GM12892 (cell line): ENCODE measurements at places on chromosomes 13 and 19.
A peak's percentile ranks its signal among the peaks of the same experiment; 100 is the strongest.

- DNase-seq, result no peak
Measured at GRCh38 chr19:3765121-3765520, 2.6 kb downstream of the MRPL54 start.

- DNase-seq, result no peak
Measured at GRCh38 chr19:12773571-12773970, 1.8 kb downstream of the HOOK2 start.

GRCh38 chr13:114049026-114049425 lies 75.2 kb upstream of the C13orf46 start:
- peak; percentile 56 for DNase-seq

DNA sequence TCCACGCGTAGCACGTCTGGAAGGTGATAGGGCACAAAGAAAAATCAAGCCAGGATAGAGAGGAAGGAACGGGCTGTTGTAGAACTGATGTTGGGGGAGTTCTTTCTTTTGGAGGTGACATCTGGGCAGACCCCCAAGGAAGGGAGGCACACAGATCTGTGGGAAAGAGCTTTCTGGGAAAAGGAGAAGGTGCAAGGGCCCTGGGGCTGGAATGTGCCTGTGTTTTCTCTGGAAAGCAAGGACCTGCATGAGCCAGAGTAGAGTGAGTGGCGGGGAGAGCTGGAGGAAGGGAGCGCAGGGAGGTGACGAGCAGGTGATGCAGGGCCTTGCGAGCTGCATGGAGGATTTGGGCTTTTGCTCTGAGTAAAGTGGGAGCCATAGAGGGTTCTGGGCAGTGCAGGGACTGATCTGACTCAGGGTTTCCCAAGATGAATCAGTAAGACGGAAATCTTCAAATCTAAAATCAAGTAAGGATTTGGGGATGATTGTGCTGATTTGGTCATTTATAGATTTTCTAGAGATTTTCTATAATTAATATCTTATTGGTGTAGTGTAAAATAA lies 30.8 kb downstream of the SMARCA4 start:
- DNase-seq, result no peak

GRCh38 chr19:1833540-1833939 lies 14.7 kb downstream of the REXO1 start:
- DNase-seq, result no peak
